ENCODE measurements at places on chromosomes 2 and 18. TPM values are rescaled to one million over a fixed set of nuclear protein-coding genes. Genes with fewer than 3 reads are reported as not detected.

GRCh38 chr18:77223653-77224052, 26.0 kb upstream of the GALR1 start:
- no peaks in the 10 kb centered on the region for H3K27me3 ChIP-seq
- no peak for DNase-seq
- H3K4me3 ChIP-seq, result no peak overlapping the region
- no peak overlapping the region for H3K27ac ChIP-seq
- no peaks in the 10 kb centered on the region for H3K36me3 ChIP-seq

DNA sequence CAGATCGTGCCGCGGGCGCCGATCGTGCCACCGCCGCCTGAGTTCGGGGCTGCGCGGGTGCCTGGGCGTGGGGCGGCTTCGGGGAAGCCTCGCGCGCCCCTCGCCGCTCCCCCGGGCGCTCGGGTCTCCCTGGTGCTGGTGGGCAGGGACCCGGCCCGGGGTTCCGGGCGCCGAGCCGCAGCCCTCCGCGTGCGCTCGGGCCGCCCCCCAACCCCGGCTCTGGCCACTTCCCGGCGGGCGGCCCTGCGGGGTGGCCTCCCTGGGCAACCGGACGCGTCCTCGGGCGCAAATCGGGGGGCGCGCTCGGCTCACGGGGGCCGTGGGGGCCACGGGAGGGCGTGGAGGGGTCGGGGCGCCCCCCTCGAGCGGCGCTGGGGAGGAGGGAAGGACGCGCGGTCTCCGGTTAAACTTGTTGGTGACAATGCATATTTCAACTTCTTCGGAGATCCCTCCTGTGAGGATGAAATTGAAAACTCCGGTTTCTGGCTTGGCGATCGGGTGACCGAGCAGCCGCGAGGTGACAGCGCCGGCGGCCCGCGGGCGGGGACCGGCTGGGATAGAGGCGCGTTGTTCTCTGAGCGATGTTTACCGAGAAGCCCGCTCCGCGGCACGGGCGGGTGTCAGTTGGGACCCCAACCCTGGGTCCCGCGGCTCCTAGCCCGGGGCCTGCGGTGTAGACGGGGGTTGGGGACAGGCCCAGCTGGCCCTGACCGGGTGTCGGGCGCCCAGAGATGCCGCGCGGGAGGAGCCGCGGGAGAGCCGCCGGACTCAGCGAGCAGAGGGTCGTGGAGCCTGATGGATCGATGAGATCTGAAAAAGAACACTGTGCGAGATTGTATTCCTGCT, 676 bp downstream of the SH3BP4 start:
- H3K27ac ChIP-seq, result peak overlapping the region; percentile 76
- H3K4me3 ChIP-seq, result peak overlapping the region; percentile 95
- H3K36me3 ChIP-seq, result no peaks in the 10 kb centered on the region
- no peaks in the 10 kb centered on the region for H3K27me3 ChIP-seq
- peak; percentile 32 for DNase-seq
- H3K4me1 ChIP-seq, result peaks cover 37% of the 10 kb centered on the region

DNA sequence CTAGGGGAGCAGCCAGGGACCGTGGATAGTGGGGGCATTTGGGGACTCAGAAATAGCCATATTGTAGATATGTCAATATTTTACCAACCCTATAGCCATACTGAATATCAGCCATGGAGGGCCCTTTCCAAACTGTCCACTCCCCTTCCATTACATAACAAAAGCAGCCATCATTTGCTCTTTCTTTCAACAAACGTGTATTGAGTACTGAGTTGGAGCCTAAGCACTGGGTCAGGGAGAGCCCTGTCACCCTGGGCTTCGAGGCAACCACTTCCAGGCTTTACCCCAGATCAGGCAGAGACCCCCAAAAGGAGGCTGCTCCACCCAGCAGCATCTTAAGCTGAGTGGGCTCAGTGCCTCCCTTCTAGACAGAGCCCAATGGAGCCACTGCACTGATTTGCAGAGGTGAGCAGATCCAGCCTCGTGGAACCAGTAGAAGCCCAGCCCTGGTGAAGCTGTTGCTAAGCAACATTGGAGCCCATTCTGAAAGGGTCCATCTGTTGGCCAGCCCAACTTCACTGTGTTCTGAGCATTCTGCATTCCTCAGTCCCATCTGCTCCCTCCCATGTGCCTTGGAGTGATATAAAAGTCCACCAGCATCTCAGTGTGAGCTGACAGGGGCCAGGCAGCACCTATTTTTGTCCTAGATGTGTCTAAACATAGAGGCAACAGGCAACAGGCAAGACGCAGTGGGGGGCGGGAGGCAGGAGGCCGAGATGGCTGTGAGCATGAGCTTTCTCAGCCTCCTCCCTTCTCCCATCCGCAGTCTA, 112.1 kb downstream of the PLB1 start:
- no peak for DNase-seq
- no peak overlapping the region for H3K27ac ChIP-seq
- no peaks in the 10 kb centered on the region for H3K27me3 ChIP-seq

DNA sequence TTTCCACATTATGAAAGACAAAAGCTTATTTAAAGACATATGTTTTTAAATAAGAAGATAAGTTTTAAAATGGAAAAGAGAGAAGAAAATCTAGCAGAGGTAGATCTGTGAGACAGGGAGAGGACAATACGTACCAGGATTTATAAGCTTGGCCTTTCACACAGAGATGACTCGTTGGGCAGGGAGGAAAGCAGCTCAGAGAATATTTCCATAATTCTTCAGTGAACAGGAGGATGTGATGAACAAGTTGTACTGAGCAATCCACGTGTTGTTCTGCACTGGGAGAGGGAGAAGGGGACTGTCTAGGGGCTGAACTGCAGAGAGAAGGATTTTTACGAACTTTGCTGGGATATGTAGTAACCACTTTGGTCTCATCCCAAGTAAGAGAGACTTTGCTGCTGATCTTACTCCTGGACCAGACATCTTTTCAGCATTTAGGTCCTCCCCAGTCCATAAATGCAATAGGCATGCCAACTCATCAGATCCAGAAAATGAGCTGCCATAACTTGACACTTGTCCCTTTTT, 162.5 kb upstream of the SETBP1 start:
- H3K27ac ChIP-seq, result no peak overlapping the region
- no peak for DNase-seq
- H3K36me3 ChIP-seq, result no peaks in the 10 kb centered on the region
- no peak overlapping the region for H3K4me3 ChIP-seq
- H3K27me3 ChIP-seq, result no peaks in the 10 kb centered on the region

The IL37 gene
- not detected for total RNA-seq

The PKDCC gene
- 77.5 TPM for total RNA-seq

DNA sequence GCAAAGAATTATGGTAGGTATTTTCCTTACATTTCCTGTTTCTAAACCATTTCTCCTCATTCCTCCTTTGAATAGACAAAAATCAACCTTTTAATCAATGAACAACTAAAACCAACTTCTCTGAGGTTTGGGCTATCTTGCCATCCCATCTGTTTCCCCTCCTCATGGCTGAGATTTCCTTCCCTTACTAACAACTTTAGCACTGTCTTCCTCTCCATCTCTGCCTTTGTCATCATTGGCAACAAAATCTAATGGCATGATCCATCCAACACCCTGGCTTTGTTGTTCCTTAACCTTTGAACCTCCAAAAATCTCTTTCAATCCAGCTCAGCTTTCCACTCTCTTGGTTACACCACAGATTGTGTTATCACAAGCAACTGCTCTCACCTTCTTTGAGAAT, 95.3 kb upstream of the FAM136A start:
- peaks cover 14% of the 10 kb centered on the region for H3K27me3 ChIP-seq
- no peak for DNase-seq
- H3K36me3 ChIP-seq, result no peaks in the 10 kb centered on the region
- no peaks in the 10 kb centered on the region for H3K4me1 ChIP-seq

The TRABD2A gene
- 0.46 TPM for total RNA-seq

The CRYBA2 gene
- 1.3 TPM for total RNA-seq

The PLEKHH2 gene
- 2.2 TPM for total RNA-seq

The DNER gene
- 9.2 TPM for total RNA-seq

- H3K36me3 ChIP-seq, result no peaks in the 10 kb centered on the region
- H3K4me1 ChIP-seq, result no peaks in the 10 kb centered on the region
- H3K27me3 ChIP-seq, result no peaks in the 10 kb centered on the region
- H3K4me3 ChIP-seq, result no peak overlapping the region
Observed at GRCh38 chr18:56240405-56240804, 398.0 kb downstream of the TXNL1 start.

The IL1R2 gene
- total RNA-seq, result not detected

DNA sequence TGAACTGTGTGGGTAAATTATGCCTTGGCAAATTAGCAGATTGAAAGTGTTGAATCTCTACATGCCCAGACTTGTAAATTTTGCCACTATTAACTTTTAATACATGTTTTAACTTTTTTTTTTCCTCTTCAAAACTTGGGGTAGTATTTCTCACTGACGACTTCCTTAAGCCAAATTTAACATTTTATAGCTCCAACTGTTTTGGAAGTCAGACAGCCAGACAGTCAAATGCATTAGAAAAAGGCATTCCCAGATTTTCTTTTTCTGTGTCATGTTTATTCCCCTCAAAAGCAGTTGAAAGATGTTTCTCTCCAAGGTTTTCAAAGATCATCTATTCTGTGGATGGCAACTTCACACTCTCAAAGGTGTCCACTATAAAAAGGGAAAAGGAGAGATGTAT, 226.8 kb upstream of the FN1 start:
- H3K4me3 ChIP-seq, result no peak overlapping the region
- H3K36me3 ChIP-seq, result no peaks in the 10 kb centered on the region
- no peak for DNase-seq
- H3K4me1 ChIP-seq, result peaks cover 15% of the 10 kb centered on the region
- H3K27ac ChIP-seq, result no peak overlapping the region

DNA sequence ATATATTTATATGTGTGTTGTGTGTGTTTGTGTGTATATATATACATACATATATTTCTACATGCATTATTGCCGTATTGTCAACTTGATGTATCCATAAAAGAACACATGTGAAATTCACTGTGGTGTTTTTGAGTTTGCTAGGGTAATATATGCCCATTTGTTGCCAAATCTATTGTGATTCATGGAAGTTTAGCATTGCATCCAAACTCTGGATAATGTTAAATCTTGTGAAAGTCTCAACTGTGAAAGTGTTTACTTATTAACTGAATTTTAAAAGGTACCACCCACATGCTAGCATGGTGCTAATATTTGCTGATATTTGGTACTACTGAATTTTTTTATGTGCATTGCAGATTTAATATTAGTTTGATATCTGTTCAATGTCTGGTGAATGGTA, 96.6 kb upstream of the SLC8A1 start:
- H3K36me3 ChIP-seq, result no peaks in the 10 kb centered on the region
- no peak overlapping the region for H3K27ac ChIP-seq
- no peaks in the 10 kb centered on the region for H3K4me1 ChIP-seq
- no peak overlapping the region for H3K4me3 ChIP-seq
- H3K27me3 ChIP-seq, result peaks cover 30% of the 10 kb centered on the region
- no peak for DNase-seq

The INHBB gene
- 0.09 TPM for total RNA-seq

GRCh38 chr2:18156002-18156401, 277.5 kb downstream of the KCNS3 start:
- no peaks in the 10 kb centered on the region for H3K36me3 ChIP-seq
- peaks cover 32% of the 10 kb centered on the region for H3K4me1 ChIP-seq
- H3K27ac ChIP-seq, result no peak overlapping the region
- DNase-seq, result no peak

GRCh38 chr2:98944775-98945174, 8.8 kb upstream of the CRACDL start:
- H3K36me3 ChIP-seq, result no peaks in the 10 kb centered on the region
- DNase-seq, result no peak
- H3K27ac ChIP-seq, result no peak overlapping the region

Measured in A673 (cell line).